ENCODE measurements at places on chromosomes 13 and 19. TPM values are rescaled to one million over a fixed set of nuclear protein-coding genes. Genes with fewer than 3 reads are reported as not detected.

Gene CEACAM3
- not detected for total RNA-seq

Gene LIM2
- total RNA-seq: not detected

Gene ICAM1
- total RNA-seq: 2.2 TPM

Gene ZNF135
- total RNA-seq: 0.83 TPM

Gene SYNE4
- total RNA-seq: not detected

Gene CGB5
- total RNA-seq: 1.1 TPM

Gene NLRP5
- total RNA-seq: not detected

Gene DKKL1
- 0.46 TPM for total RNA-seq

Gene PBX4
- 1.1 TPM for total RNA-seq

Gene TNNT1
- total RNA-seq: 73.4 TPM

Gene CLEC17A
- total RNA-seq: not detected

Gene METTL21C
- not detected for total RNA-seq

Gene GJB6
- not detected for total RNA-seq

All from LHCN-M2 (cell line).